Activated CD8-positive, alpha-beta memory T cell treated with anti-CD3 and anti-CD28 coated beads, Interleukin-2, amount 10 ng/mL, durations not matched to agents 7 days and 5 days (primary cell): ENCODE measurements at places on chromosomes 1 and 21. TPM values are rescaled to one million over a fixed set of nuclear protein-coding genes. Genes with fewer than 3 reads are reported as not detected.

The LRIG2 gene
- total RNA-seq = 10.2 TPM

The KIF21B gene
- 155 TPM for total RNA-seq

DNA sequence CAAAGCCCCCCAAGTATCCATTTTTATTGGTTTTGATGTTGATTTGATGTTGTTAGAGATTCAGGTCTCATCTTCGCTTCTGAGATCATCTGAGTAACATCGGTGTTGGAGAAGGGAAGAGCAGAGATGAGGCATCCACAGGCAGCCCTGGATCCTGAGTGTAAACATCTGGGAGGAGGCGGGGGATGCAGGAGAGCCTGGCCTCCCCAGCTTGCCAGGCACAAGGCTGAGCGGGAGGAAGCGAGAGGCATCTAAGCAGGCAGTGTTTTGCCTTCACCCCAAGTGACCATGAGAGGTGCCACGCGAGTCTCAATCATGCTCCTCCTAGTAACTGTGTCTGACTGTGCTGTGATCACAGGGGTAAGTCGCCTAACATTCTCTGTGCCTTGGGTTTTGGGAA, at the start of gene PROK1:
Gene PROK1, plus strand, starts transcription at position 221 of the 400 bp plus-strand sequence. Its CDS starts 68 bp downstream, at position 289.
- no peaks in the 10 kb centered on the region for H3K4me1 ChIP-seq
- H3K27me3 ChIP-seq = peaks cover 37% of the 10 kb centered on the region
- no peak for DNase-seq
- no peaks in the 10 kb centered on the region for H3K36me3 ChIP-seq

DNA sequence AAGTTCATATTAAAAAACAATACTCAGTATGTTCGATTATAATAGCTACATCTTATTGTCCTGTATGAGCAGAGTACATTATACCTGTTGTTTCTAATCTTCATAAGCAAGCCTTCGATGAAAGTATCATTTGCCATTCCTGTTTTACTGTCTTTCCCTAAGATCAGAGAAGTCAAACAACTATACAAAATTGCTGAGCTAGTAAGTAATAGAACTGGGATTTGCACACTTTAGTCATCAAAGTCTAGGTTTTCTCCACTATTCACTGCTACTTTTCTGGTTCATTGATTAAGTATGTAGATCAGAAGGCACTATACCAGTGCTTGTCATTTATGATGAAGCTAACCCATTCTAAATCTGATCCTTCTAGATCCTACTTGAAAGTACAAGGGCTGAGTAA, 108.9 kb downstream of the NR5A2 start:
- H3K36me3 ChIP-seq = no peaks in the 10 kb centered on the region
- no peak overlapping the region for H3K4me3 ChIP-seq
- DNase-seq = no peak
- peaks cover 16% of the 10 kb centered on the region for H3K27me3 ChIP-seq
- no peak overlapping the region for H3K27ac ChIP-seq

DNA sequence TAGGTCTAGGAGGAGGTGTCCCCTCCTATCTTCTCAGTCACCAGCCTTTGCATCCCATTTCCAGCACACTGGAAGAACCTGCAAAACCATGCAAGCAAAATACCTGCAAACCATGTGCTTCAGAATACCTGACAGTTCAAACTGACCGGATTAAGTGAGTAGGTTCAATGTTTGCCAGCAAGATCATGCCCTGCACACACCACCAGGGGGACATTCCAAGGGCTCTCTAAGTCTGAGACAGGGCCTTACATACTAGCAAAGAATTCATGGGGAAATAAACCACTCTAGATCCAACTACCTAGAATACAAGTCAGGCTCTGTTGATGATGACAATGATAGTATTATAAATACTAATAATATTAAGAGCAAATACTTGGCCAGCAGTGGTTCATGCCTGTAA, 27.6 kb downstream of the INPP5B start:
- peaks cover 24% of the 10 kb centered on the region for H3K36me3 ChIP-seq
- peaks cover 18% of the 10 kb centered on the region for H3K4me1 ChIP-seq
- no peaks in the 10 kb centered on the region for H3K27me3 ChIP-seq
- DNase-seq = no peak
- H3K27ac ChIP-seq = no peak overlapping the region

- no peak for DNase-seq
- H3K36me3 ChIP-seq = no peaks in the 10 kb centered on the region
- H3K27ac ChIP-seq = no peak overlapping the region
- H3K27me3 ChIP-seq = no peaks in the 10 kb centered on the region
- no peak overlapping the region for H3K4me3 ChIP-seq
Observed at GRCh38 chr1:83543222-83543973, 455.5 kb downstream of the TTLL7 start.

GRCh38 chr1:38475624-38476005, 384.0 kb downstream of the RRAGC start:
- H3K27ac ChIP-seq = no peak overlapping the region
- no peak for DNase-seq
- no peak overlapping the region for H3K4me3 ChIP-seq
